ENCODE measurements at places on chromosomes 12 and 14. TPM values are rescaled to one million over a fixed set of nuclear protein-coding genes. Genes with fewer than 3 reads are reported as not detected.
A peak's percentile ranks its signal among the peaks of the same experiment; 100 is the strongest.

- DNase-seq = no peak
- H3K4me3 ChIP-seq = no peak overlapping the region
- H3K4me1 ChIP-seq = no peaks in the 10 kb centered on the region
- H3K27ac ChIP-seq = no peak overlapping the region
- H3K36me3 ChIP-seq = no peaks in the 10 kb centered on the region
Observed at GRCh38 chr12:84974155-84974815, 61.7 kb upstream of the SLC6A15 start.

DNA sequence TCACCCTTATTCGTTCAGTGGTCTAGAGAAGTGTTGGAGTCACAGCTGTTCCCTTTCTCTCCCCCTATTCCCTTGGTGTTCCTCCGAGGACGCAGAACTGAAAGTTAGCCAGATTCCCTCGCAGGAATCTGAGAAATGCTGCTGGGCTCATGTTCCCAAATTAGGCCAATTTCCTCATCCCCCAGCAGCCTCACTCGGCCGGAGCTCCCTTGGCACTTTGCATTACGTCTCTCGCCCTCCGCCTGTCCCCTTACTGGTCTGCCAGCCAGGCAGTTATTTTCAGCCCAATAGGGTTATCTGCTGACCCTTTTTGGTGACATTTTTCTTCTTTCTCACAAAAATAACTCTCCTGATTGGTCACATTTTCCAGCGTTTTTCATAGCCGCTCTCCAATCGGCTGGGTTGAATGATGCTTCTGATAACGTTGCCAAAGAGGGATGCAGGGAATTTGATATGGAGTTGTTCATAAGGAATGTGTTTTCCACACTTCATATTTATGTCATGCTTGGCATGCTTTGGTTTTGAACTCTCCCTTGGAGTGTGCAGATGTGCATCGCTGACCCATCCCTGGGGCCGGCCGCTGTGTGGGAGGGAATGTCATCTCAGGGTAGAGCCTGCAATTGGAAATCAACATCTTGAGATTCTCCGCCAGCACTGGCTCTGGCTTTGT lies 9.9 kb downstream of the IFT43 start:
- no peaks in the 10 kb centered on the region for H3K27me3 ChIP-seq
- H3K27ac ChIP-seq = peak overlapping the region; percentile 72
- peaks cover 12% of the 10 kb centered on the region for H3K4me1 ChIP-seq
- peak overlapping the region; percentile 25 for H3K4me3 ChIP-seq
- DNase-seq = peak; percentile 87

DNA sequence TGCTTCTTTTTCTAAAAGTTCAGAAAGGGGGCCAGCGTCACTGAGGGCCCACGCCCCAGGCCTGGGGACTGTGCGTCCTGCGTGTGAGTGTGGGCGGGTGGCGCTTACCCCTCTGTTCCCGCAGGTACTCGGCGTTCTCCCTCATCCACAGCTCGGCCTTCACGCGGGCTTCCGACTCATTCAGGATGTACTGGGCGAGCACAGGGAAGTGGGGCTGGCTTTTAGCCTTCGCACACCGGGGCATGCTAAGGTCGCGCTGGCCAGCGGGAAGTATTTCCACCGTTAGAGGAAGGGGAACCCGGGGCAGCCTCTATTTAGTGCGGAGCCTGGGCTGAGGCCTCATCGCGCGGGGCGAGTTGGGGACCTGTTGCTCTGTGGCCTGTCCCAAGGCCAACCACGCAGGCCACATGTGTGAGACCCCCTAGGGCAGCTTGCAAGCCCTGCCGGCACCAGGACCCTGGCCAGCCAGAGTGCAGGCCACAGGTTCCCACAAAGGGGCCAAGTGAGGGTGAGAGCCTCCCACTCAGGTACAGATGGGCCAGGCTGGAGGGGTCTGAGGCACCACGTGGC lies 29.2 kb upstream of the BTBD6 start:
- H3K27me3 ChIP-seq = no peaks in the 10 kb centered on the region
- no peak for DNase-seq

GRCh38 chr14:102184316-102185035 lies 44.8 kb downstream of the WDR20 start:
- H3K4me1 ChIP-seq = peaks cover 63% of the 10 kb centered on the region
- H3K36me3 ChIP-seq = no peaks in the 10 kb centered on the region
- peak; percentile 32 for DNase-seq
- no peak overlapping the region for H3K4me3 ChIP-seq

Gene MON2
- 85.0 TPM for total RNA-seq

- no peaks in the 10 kb centered on the region for H3K27me3 ChIP-seq
- H3K27ac ChIP-seq = no peak overlapping the region
- no peaks in the 10 kb centered on the region for H3K36me3 ChIP-seq
- no peak for DNase-seq
Observed at GRCh38 chr12:70646850-70647249, 9.6 kb upstream of the PTPRB start.

DNA sequence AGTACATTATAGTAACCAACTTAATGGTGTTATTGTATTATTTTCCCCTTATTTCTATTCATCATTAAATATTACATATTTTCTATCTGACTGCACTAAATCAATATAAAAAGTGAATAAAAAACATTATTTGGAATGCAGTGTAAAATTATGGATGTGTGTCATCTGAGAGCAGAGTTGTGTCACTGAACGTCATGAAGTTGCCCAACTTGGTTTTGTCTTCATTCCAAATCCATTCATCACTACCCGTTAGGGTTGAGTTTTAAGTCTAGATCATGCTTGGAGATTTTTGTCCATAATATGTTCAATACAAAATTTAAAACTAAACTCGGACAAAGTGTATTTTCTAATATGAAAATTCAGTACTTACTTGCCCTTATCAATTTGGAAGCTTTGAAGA lies 16.1 kb downstream of the KLRF1 start:
- H3K4me3 ChIP-seq = no peak overlapping the region

- H3K36me3 ChIP-seq = no peaks in the 10 kb centered on the region
- peak overlapping the region; percentile 70 for H3K27ac ChIP-seq
- H3K4me3 ChIP-seq = no peak overlapping the region
- no peak for DNase-seq
Observed at GRCh38 chr12:27191531-27191930, 52.6 kb upstream of the STK38L start.

DNA sequence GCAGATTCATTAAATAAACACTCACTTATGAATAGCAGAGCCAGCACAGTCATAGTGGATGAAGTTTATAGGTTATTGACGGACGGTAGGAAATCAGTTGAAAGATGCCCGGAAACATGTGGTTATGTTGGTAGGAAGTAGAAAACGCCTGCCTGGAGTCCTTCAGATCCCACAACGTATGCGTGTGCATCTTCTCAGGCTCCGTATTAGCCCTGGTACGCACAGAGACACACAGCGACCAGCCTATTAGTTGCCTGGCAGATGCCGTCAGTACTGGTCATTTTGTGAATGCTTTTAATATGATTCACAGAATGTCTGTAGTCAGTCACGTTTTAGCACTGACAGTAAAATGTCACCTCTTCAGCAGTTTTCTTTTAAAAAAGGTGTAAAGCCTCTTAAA lies 196.4 kb downstream of the RGS6 start:
- no peak overlapping the region for H3K4me3 ChIP-seq
- DNase-seq = no peak
- H3K27ac ChIP-seq = no peak overlapping the region
- no peaks in the 10 kb centered on the region for H3K36me3 ChIP-seq

DNA sequence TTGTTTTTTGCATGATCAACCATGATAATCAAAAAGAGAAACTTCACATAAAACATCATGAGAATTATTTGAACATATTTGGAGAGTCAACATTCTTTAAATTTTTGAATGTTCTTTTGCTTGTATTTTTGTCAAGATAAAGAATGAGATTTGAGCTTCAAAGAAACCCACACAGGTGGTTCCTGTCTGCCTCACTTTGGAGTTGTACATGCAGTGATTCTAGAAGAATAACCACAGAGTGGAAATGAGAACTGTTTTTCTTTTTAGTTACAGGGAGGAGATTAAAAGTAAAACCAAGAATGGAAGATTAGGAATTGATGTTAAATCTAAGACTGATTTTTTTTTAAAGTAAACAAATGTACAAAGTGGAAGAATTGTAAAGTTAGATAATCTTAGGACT lies 2.3 kb upstream of the ZNF705A start:
- no peak overlapping the region for H3K27ac ChIP-seq
- no peak for DNase-seq
- H3K4me3 ChIP-seq = no peak overlapping the region
- no peaks in the 10 kb centered on the region for H3K36me3 ChIP-seq
- H3K4me1 ChIP-seq = no peaks in the 10 kb centered on the region

GRCh38 chr14:86575141-86575540 lies 1045.2 kb downstream of the FLRT2 start:
- H3K4me3 ChIP-seq = no peak overlapping the region
- H3K27ac ChIP-seq = no peak overlapping the region
- no peaks in the 10 kb centered on the region for H3K4me1 ChIP-seq
- DNase-seq = no peak
- no peaks in the 10 kb centered on the region for H3K27me3 ChIP-seq

Gene INHBE
- not detected for total RNA-seq

Gene P2RX7
- total RNA-seq = 8.6 TPM

Gene NOXRED1
- total RNA-seq = not detected

GRCh38 chr14:50397390-50398188 lies 908 bp upstream of the CDKL1 start:
- no peak for DNase-seq
- H3K4me1 ChIP-seq = peaks cover 37% of the 10 kb centered on the region
- peak overlapping the region; percentile 80 for H3K27ac ChIP-seq

Gene SSTR1
- total RNA-seq = 1.2 TPM

Gene RGS6
- total RNA-seq = 2.0 TPM

DNA sequence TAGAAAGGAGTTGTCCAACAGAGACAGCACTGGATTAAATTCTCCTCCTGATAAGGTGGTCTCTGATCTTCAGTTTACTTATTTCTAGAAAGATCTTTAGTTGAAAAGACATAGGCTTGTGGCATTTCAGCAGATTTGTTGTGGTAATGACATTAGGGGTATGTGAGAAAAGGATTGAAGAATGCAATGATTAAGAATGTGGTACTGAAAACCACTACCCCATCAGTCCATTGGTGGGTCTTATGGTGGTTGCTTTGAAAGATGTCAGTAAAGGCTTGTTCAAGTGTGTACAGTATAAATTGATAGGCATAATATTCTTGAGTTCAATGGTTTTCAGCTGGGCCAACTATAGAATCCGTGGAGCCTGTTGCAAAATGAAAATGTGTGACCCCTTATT lies 10.8 kb downstream of the PPFIBP1 start:
- no peak for DNase-seq
- no peak overlapping the region for H3K4me3 ChIP-seq
- peaks cover 3% of the 10 kb centered on the region for H3K36me3 ChIP-seq

DNA sequence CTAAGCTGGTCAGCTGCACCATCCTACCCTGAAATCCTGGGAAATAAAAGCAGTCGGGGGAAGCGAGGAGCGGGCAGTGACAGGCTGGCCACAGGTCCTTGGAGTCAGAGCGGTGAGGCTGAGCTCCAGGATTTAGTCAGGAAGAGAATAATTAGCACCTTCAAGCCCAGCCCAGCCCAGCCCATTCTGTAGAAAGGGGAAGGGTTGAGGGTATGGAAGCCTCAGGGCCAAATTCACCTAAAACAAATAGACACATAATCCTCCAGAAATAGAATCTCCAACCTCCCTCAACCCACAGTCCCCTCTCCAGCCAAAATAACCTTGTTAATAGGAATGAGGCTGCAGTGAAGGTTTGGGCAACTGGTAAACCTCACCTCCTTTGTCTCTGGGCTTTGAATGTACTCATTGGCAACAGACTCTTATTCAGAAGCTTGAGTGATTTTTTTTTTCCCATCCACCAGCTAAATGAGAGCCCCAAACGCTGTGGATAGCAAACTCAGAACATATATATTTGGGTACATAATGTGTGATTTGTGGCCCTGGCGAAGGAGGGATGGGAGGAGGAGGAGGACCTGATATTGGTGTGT lies 334.1 kb downstream of the DPF3 start:
- no peaks in the 10 kb centered on the region for H3K36me3 ChIP-seq
- no peaks in the 10 kb centered on the region for H3K4me1 ChIP-seq
- DNase-seq = no peak
- no peak overlapping the region for H3K4me3 ChIP-seq
- no peaks in the 10 kb centered on the region for H3K27me3 ChIP-seq

DNA sequence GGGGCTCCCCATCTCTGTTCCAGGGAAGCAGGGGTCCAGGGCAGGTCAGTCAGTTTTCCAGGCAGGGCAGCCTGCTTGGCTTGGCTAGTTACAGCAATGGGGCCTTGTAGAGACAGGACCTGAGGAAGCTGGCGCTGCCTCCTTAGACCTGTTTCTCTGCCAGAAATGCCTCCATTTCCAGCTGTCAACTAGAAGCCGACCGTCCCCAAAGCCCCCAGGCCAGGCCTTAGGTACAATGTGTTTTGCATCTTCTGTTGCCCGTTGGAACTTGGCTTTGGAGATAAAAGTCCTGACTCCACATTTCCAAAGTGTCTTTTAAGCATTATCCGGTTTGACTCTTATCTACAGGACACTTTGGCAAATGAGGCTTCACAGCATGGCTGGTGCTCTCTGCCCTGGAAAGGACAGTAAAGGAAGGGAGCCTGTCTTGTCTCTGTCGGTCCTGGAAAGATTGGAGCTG lies 42.6 kb downstream of the KRT80 start:
- H3K4me1 ChIP-seq = peaks cover 89% of the 10 kb centered on the region
- no peak for DNase-seq
- no peaks in the 10 kb centered on the region for H3K36me3 ChIP-seq
- H3K27ac ChIP-seq = peak overlapping the region; percentile 98

Gene SLC38A6
- total RNA-seq = 17.2 TPM

DNA sequence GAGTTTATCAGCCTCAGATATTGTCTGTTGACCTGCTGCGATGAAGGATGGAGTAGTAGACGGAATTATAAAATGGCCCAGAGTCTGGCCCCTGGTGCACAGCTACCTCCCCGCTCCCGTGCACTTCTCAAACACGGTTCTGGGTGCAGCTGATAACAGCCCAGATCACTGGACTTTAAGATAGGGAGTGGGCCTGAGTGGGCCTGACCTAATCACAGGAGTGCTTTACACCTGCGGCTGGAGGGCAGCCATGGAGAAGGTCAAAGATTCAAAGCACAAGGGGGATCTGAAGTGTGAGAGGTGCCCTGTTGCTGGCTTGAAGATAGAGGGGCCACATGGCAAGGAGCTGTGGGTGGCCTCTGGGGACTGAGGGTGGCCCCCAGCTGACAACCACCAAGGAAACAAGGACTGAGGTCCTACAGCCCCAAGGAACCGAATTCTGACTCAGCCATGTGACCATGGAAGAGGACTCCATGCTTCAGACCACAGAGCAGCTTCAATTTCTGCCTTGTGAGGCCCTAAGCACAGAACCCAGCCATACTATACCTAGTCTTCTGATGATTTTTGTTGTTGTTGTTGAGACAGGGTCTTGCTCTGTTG lies 113.4 kb downstream of the ZNF664 start:
- no peak for DNase-seq
- no peak overlapping the region for H3K4me3 ChIP-seq
- no peak overlapping the region for H3K27ac ChIP-seq
- H3K36me3 ChIP-seq = no peaks in the 10 kb centered on the region

- H3K27ac ChIP-seq = no peak overlapping the region
- H3K27me3 ChIP-seq = no peaks in the 10 kb centered on the region
- H3K4me1 ChIP-seq = no peaks in the 10 kb centered on the region
- H3K4me3 ChIP-seq = no peak overlapping the region
Observed at GRCh38 chr14:33065634-33066033, 127.0 kb downstream of the NPAS3 start.

- H3K27ac ChIP-seq = no peak overlapping the region
- DNase-seq = no peak
- H3K4me1 ChIP-seq = no peaks in the 10 kb centered on the region
- H3K4me3 ChIP-seq = no peak overlapping the region
Observed at GRCh38 chr12:75960954-75961661, 70.5 kb downstream of the PHLDA1 start.

All from vagina (tissue), 2 donors.